Head of caudate nucleus (tissue), 42 donors: ENCODE measurements at places on chromosomes 3 and 15.
A peak's percentile ranks its signal among the peaks of the same experiment; 100 is the strongest.

DNA sequence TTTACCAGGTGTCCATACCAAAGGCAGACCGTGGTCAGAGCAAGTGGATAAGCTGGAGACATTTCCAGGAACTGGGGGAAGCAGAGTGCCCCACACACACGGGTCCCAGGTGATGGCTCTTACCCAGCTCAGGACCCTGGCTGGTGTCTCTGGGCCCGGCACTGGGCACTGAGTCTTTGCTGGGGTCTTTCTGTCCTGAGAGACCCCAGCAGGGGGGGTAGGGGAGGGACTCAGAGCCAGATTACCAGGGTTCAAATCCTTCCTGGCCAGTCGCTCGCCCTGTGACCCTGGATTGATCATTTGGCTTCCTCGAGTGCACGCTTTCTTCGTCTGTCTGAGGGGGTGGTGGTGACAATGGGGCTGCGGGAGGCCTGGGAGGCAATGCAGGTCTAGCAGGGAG lies 95.7 kb downstream of the PLXNA1 start:
- no peak for DNase-seq

DNA sequence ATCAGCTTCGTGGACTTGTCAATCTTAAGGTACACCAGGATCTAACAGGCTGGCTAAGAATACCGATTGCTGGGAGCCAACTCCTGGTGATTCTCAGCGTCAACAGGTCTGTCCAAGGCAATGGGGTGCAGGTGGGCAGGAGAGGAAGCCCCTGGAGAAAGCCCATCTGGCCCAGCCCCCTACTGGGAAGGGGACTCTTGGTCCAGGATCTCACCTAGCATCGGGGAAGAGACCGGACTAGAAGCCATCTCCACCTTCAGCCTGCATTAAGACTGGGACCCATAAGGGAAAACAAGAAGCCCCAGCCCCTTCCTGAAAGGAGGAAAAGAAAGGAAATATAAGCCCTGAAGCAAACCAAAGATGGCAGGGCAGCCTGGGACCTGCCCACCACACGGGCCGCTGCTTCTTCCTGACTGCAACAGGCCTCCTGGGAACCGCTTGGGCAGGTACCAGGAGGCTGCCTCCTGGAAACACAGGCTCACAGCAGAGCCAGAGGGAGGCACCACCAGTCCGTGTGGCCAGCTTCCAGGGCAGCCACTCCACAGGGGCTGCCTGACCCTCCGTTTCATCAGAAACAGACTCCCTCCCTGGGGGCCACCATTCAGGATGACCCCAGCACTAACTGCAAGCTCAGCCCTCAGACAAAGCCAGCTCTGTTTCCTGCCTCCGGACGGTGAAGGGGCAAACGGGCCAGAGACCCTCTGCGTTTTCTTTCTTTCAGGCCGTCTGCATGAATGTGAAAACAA lies 100.2 kb downstream of the LRIG1 start:
- no peak for DNase-seq

GRCh38 chr3:36580716-36581115 lies 183.6 kb downstream of the DCLK3 start:
- DNase-seq: no peak

DNA sequence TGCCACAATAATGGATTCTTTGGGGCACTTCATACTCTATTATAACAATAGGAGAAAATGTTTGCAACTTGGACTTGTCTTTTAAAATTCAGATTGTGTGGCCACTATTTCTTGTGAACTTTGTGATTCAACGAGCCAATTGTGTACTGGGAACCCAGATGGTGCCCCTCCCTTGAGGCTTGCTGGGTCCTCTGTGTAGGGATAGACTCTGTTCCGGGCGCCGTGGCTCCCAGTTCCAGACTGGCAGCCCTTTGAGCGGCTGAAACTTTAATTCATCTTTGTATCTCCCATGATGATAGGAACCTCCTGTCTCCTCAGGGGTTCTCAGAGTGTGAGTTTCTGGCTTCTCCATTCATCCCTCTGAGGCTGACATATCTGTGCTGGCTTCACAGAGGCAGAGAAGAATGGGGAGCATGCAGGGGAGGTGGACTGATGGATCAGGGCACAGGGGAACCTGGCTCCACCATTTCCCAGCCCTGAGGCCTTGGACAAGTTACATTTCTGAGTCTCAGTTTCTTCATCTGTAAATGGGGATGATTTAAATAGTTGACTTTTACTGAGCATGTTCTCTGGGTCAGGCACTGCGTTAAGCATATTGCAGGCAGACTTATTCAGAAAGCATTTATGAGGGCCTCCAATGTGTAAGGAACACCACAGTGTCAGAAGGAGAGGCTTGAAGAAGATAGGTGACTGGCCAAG lies 15.2 kb upstream of the ANKDD1A start:
- no peak for DNase-seq

- no peak for DNase-seq
These were observed 15.8 kb upstream of the SSUH2 start for GRCh38 chr3:8660175-8661118.

DNA sequence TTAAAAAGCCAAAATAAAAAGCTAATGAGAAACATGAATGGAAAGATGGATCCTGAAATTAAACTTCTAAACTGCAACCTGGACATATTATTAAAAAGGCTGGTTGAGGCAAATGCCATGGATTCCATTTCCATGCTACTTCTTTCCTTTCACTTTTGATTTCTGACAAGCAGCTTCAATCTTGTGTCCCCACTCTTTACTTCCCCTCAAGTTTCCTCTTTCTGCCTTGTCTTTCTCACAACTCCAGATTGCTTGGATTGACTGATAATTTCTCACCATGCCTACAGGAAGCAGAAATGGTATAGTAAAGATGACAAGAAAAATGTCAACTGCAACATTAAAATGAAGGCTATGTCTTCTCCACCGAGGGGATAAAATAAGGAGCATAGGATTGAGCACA lies 1136.7 kb downstream of the TUSC7 start:
- no peak for DNase-seq

- no peak for DNase-seq
These were observed at the start of gene EFHB for GRCh38 chr3:19934098-19934566. Gene EFHB, minus strand, starts transcription at chr3:19934217. Its CDS starts 199 bp downstream, at chr3:19934018.

- DNase-seq: no peak
These were observed 635.8 kb downstream of the SQOR start for GRCh38 chr15:46270481-46271147.

- DNase-seq: no peak
These were observed 5.6 kb upstream of the SRPRB start for GRCh38 chr3:133799794-133800585.

- no peak for DNase-seq
These were observed 16.0 kb downstream of the SEC61A1 start for GRCh38 chr3:128068156-128068620.

DNA sequence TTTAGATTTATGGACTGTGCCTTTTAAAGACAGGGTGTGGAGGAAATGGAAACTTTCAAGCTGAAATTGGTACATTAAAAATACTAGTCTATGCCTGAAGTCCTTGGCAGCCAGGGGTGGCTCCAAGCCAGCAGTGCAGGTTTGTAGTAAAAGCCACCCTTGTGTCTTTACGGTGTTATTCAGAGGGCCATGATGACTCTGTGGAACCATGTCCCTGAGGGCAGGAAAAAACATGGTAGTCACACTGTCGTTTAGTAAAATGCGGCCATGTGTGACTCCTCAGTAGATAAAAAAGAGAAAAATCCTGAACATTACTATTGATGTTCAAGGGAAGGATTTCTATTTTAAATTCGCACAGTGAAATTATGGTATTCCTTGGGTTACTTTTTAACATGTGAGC lies 2.7 kb downstream of the FAN1 start:
- no peak for DNase-seq

GRCh38 chr15:98505611-98506031 lies 142.7 kb upstream of the IGF1R start:
- DNase-seq: no peak

GRCh38 chr15:83565553-83566159 lies 88.3 kb upstream of the ADAMTSL3 start:
- no peak for DNase-seq

GRCh38 chr15:52417521-52417920 lies 111.2 kb downstream of the MYO5A start:
- DNase-seq: no peak

DNA sequence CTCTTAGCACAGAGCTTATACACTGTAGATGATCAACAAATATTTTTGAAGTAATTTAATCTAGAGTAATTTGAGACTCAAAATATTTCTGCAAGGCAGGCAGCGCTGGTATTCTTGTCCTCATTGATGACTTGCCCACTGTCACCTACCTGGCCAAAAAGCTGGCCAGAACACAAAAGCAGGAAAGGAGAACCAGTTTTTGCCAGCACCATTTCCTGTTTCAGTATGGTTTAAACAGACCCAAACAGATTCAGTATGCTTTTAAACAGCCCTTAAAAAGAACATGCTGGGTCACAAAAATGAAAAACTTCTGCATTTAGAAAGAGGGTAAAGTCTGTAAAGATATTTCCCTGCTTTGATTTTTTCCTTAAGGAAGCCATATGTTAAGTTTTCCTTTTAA lies 42.3 kb upstream of the ZNF280D start:
- DNase-seq: no peak

GRCh38 chr3:20064796-20065564 lies 24.7 kb downstream of the KAT2B start:
- DNase-seq: no peak

DNA sequence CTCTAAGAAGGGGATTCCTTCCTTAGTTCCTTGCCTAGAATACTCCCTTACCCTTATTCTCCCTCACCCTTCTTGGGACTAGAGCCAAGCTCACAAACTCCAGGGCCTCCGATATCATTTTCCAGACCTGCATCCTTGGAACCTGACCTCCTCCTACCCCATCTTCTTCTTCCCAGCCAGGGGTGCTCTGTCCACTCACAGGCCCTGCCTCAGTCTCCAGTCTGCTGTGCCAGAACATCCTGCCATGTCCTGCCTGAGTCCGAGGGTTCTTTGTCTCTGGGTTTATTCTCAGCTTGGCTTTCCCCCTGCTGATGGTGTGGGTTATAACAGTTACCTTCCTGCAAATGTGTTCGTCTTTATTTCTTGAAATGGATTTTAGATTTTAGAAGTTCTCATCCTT lies 59.9 kb upstream of the MCF2L2 start:
- DNase-seq: no peak

DNA sequence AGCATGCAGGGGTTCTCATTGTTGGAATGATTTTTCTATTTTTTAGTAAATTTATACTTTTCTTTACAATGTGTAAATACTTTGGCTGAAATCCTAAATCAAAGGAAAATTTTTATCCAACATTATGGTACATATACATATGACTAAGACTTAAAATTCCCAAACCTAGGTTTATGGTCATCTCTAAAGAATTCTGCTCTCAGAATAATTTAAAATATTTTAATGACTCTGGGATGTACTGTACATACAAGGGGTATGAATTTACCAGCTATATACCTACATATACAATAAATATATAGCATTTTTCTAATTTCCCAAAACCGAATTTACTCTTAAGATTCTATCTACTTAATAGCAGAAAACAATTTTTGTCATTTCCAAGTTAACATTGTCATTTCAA lies 137.9 kb upstream of the POU1F1 start:
- no peak for DNase-seq

- no peak for DNase-seq
These were observed 169.0 kb downstream of the GHSR start for GRCh38 chr3:172279191-172279640.

DNA sequence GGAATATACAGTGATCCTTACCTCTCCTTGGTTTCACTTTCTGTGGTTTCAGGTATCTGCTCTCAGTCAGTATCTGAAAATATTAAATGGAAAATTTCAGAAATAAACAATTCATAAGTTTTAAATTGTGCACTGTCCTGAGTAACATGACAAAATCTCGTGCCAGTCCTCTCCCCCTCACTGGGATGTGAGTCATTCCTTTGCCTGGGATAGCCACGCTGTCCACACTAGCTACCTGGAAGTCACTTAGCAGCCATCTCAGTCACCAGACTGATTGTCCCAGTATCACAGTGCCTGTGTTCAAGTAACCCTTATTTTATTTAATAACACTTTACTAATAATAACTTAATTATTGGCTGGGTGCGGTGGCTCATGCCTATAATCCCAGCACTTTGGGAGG lies 15.3 kb upstream of the KLHL25 start:
- DNase-seq: no peak

DNA sequence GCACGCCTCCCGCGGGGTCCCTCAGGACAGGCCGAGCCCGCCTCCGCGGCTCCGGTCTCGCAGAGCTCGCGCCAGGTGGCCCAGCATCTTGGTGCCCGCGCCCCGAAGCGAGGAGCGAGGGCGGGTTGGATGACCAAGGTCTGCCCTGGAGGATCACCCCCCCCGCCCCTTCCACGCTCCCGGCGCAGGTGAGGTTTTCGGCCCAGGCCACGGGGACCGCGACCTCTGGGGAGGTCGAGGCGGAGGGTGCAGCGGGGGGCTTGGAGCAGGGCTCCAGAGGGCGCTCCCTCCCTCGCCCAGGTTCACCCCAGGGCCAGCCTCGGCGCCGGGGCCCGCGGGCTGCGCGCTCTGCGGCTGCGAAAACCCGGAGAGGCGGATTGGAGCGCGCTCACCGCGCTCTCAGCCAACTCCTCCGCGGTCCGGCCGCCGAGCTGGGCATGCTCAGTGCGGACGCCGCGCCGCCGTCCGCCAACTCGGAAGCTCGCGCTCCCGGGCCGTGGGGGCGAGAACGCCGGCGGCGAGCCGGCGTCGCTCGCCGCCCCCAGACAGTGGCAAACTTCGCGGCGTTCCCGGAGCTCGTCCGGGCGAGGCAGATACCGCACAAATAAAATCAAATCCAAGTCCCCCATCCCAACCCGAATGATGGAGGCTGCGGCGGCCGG lies at the start of gene MED12L:
Gene MED12L (plus strand): TSS at position 438 of the 662 bp plus-strand sequence. CDS start 1,263 bp downstream, outside the sequence.
- DNase-seq: peak; percentile 75

- DNase-seq: no peak
These were observed 58.0 kb upstream of the ULK4 start for GRCh38 chr3:42019953-42020260.

DNA sequence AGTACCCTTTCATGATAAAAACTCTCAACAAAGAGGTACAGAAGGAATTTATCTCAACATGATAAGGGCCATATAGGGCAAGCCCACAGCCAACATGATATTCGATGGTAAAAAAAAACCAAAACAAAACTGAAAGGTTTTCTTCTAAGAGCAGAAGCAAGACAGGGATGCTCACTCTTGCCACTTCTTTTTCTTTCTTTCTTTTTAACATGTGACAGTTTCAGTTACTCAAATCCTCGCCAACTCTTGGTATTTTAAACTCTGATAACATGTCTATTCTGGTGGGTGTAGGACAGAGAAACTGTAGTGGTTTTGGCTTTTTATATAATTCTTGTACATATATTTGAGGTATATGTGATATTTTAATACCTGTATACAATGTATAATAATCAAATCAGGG lies 74.0 kb upstream of the NMNAT3 start:
- no peak for DNase-seq

DNA sequence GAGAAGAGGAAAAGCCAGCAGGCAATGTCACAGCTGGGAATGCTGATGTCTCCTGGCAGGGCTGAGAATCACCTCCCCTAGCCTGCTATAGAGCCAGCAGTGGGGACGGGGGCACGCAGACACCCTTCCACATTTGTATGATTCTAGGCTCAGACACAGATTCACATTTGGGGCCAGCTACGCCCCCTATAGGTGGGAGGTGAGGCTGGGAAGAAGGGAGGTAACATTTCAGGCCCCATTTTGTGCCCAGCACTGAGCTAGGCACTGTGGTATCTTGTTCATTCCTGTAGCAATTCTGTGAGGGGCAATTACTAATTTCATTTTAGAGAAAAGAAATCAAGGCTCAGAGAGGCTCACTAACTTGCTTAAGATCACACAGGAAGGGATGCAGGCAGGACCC lies 15.9 kb upstream of the ACAD9 start:
- no peak for DNase-seq

GRCh38 chr3:114034787-114035545 lies 21.4 kb downstream of the CCDC191 start:
- DNase-seq: no peak

- no peak for DNase-seq
These were observed 168.8 kb upstream of the VEPH1 start for GRCh38 chr3:157672061-157672460.
